ENCODE measurements at places on chromosomes 5 and 9.

DNA sequence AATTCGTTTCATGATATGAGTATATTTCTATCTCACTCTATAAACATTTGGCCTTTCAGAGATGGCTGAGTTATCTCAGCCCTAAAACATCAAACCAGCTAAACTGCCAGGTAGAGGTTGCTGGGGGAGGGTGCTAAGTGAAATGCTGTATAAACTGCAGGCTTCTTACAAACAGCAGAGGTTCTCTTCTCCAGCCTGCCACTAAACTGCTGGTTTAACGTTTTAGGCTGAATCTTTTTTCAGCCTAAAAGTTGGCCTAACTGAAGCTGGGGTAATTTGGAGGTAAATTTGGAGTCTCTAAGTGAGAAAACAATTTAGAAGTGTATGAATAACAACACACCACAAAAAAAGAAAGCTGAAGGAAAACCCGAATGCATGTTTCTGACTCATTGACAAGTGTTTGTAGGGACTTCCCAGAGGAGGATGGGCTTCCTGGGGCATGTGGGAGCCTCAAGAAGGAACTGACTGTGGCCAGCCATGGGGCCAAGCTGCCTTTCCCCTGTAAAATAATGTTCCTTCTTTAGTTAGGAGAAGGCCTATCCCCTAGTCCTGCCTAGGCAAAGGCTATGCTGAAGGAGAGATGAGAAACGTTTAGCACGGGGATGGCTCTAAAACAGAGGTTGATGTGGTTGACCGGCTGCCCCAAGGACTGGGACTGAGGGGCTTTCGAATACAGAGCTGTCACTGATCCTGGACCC, 44.3 kb downstream of the SLC28A3 start:
- DNase-seq = no peak

DNA sequence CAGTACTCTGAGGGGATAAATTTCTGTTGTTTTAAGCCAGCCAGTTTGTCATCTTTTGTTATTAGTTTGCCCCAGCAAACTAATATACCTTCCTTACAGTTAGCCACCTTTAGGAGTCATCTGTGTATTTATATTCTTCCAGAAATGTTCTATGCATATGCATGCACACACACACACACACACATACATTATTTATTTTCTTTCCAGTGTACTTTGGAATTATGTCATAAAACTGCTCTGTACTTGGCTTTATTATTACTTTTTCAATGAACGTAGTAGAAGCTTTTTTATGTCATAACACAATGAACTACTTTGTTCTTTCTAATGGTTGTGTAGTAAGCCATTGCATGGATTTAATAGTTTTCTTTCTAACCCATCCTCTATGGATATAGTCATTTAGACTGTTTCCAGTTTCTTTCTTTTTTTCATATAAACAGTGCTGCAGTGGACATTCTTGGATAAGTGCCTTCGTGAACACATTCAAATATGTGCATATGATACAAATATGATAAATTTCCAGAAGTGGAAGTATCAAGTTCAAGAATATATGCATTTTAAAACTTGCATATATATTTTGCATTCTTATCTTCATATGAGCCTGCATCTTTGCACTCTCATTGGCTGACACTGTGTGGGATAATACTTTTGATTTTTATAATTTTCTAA, 26.6 kb upstream of the DAB2 start:
- no peak for DNase-seq

GRCh38 chr5:78509145-78509865, 139.3 kb downstream of the LHFPL2 start:
- no peak for DNase-seq

GRCh38 chr5:174811438-174811837, 87.1 kb downstream of the MSX2 start:
- DNase-seq = no peak

GRCh38 chr9:107142896-107143603, 140.0 kb upstream of the RAD23B start:
- no peak for DNase-seq

DNA sequence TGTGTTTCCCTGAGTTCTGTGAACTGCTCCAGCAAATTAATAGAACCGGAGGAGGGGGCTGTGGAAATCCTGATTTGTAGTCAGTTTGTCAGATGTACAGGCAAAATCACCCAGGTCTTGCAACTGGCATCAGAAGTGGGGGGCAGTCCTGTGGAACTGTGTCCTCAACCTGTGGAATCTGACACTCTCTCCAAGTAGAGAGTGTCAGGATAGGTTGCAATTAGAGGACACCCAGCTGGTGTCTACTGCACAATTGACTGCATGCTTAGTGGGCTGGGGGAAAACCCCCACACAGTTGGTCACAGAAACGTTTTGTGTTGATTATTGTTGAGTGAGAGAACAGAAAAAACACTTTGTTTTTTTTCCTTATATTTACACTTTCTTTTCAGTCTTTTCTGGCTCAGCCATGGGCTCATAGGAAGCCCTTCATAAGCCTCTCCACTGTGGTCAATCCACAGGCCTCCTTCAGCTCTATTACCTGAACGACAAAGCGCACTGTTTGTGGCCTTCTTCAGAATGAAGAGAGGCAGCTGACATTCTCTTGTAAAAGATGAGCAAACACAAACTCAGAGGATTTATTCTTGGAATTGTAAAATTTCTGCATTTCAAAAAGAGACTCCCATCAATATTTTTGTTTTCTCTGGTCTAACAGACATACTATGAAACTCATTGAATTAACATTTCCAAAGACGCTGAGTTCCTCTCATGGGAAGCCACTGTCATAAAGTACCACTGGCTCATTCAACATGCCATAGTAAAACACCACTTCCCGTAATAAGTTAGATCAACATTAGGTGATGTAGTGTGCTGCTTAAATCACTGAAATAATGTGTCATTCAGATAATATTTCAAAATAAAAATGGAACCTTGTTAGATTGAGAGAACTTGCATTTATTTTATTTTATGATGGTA, 348.9 kb upstream of the RFX3 start:
- DNase-seq = no peak

DNA sequence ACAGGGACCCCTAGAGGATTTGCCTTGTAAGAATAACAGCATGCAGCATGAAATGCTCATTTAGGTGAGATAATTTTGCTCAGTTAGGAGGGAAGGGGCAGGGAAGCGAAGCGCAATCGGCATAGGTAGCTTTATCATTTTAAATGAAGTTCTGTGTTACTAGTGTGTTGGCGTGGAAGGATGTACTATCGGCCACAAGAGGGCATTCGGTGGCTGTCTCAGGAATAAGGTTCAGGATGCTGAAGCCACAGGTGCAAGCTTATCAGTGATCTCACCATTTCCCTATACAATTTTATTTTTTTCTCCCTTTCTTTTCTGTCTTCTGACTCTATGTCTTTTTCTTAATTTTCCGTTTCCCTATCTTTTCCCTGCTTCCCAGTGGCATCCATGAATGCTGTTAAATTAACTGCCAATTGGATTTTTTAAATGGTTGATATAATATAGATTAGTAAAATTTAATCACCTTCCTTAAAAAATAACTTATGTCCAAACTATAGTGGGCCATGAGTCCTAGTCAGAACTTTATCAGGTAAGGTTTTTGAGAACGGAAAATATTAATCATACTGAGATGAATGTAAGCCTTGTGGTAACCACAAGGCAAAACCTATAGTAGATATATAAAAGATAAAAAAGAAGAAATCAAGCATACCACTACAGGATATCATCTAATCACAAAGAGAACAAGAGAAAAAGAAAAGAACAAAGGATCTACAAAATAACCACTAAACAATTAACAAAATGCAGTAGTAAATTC, 1.2 kb upstream of the INSL6 start:
- DNase-seq = peak; percentile 48

DNA sequence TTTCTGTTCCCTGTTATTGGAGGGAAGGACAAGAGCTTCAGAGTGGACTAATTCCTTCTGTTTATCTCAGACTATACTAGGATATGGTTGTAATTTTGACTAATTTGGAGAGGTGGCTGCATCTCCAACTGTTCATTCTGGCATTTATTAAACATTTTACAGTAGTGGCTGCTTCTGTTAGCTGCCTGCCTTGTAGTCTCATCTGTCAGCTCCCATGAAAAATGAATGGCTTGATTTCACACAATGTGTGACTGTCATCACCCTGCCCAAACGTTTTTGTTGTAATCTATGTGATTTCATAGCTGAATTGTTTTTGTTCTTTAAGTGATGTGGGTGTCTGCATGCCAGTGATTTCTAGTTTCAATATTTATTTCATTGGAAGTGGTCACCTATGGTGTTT, 459.4 kb upstream of the PTPRD start:
- DNase-seq = no peak

DNA sequence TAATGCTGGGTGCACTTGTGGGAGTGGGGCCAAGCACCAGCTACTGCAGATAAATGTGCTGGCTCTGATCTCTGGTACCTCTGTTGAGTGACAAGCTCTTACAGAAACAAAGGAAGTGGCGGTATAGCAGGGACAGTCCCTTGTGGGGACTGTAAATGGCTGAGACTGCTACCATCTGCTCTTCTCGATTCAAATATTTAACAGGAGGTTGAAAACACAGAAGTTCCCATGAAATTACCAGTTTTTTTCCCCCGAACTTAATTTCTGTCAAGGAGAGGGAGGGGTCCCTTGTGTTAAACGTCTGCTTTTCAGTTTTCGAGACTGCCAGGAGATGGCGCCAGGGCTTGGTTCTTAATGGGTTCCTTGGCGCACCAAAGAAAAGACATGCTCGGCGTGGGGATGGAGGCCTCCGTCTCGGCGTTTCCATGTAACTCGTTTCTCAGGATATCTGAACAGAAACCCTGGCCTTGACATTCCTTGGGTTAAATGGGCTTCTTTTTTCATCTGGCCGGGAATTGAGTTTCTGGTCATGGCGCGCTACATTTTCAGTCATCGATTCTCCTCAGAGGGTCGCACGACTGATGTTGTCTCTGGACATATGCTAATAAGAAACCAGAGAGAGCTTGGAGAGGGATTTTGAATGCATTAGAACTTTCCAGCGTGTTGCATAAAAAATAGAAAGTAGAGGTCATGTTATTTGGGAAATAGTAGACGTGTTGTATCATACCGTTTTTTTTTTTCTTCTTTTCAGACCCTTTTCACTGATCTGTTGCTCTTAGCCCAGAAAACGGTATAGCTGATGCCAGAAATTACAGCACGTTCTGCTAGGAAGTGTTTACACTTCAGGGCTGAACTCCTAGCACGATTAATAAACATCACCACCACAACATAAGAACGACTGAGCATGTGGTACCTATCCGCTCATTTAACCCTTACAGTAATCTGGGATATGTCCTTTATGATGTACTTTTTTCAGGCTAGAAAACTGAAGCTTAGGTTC, 64.0 kb downstream of the CARTPT start:
- no peak for DNase-seq

- DNase-seq = no peak
Measured at GRCh38 chr9:15831384-15831783, 278.5 kb downstream of the CCDC171 start.

DNA sequence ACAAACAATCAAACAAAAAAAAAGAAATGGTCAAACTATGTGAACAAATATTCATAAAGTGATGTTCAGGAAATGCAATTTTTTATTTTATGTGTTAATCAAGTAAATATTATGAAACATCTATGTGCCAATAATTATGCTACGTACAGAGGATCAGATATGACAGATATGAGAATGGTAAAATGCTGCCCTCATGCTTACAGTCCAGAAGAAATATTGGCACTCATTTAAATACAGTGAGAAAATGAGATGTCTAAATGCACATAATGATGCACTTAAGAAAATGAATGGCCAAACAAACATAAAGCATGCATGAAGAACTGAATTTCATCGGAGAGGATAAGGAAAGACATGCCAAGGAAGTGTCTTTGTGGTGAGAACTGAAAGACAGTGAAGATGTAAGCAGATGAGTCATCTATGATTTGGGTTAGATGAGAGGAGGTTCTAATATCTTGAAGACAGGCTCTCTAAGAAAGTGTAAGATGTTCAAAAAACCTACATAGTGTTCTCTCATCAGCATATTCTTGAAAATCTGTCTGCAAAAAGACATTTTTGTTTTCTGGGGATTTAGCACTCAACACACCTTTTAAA, 1231.1 kb upstream of the ACO1 start:
- no peak for DNase-seq

GRCh38 chr5:74376187-74376586, 264.3 kb downstream of the ENC1 start:
- no peak for DNase-seq

GRCh38 chr9:121048618-121049017, 1.5 kb downstream of the C5 start:
- DNase-seq = no peak

GRCh38 chr5:56861893-56862485, 46.6 kb downstream of the MAP3K1 start:
- DNase-seq = no peak

DNA sequence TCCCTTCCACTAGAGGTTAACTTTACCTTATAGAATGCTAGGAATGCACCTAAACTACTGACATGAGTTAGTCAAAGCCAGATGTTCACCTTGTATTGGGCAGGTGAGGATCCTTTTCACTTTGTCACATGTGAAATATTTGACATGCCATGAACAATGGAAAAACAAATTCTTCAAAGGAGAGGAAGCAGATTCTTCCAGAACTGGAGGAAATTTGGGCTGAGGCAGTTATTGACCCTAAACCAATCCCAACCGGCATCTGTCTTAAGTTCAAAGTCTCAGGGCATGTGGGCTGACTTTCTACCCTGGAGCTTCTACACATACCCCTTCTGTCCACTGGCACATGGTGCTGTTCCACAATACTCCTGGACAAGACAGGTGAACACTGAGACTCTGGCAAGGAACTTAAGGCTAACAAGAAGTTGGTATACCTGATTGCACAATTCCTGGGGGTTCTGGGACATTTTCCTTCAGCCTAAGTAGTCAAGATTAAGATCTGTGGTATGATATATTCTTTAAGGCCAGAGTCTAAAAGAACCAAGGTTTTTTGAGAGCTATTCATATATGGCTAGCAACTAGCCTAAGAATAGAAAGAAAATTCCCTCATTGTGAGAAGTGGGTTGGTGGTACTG, 2.6 kb downstream of the VLDLR start:
- DNase-seq = no peak

DNA sequence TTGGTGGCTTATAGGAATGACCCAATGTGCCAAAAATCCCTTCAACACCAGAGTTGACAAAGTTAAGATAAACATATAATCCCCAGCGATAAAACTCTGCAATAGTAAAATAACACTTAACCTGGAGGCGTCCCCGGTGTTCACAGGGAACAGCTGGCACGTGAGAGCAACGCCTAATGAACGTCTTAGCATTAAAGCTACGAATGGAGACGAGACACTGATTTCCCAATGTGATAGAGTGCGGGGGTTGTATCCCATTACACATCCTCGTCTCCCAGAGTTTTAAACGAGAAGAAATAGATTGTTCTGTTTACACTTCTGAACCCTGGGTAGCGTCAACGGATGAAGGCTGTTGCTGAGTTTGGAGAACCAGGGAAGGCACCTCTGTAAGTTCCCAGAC, 57.6 kb downstream of the PTCH1 start:
- DNase-seq = no peak

Data from activated effector memory CD4-positive, alpha-beta T cell treated with Interleukin-2 at 50 U/mL for 16 hours (primary cell).